ENCODE measurements at places on chromosomes 7 and 10.

- no peak for DNase-seq
Measured at GRCh38 chr7:67496589-67496988, 500.0 kb downstream of the TYW1 start.

DNA sequence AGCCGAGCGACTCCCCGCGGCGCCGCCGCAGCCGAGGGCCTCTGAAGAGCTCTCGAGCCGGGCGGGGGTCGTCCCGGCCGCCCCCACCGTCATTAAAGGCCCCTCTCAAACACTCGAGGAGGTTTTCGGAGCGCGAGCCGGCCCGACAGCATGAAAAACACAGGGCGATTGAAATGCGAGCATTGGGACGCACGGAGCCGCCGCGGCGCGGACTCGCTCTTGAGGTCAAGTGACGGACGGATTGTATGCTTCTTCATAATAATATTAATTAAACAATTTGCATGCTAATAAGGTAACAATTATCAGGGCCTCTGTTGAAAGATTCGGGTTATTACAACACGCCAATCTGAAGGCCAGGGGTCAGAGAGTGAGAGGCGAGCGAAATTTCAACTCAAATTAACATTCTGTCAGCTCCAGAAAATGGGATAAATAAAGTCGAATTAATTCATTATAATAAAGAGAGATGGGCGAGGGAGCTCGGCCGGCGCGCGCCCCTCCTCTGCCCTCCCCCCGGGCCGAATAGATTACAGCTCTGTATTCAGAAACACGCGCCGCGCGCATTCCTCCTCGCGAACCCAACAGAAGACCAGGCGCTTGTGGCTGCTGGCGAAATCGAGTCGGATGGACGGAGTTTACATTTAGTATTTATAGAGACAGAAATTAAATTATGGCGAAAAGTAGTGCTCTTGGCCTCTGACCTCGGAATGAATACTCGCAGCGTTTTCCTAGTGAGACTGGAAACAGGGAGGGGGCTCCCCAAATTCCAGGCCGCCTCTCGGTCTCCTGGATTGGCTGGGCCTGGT, 2.1 kb upstream of the UNCX start:
- DNase-seq = no peak

- no peak for DNase-seq
Measured at GRCh38 chr10:71088054-71088453, 124.3 kb upstream of the UNC5B start.

GRCh38 chr7:100584054-100584682, 1.8 kb downstream of the LRCH4 start:
- no peak for DNase-seq

DNA sequence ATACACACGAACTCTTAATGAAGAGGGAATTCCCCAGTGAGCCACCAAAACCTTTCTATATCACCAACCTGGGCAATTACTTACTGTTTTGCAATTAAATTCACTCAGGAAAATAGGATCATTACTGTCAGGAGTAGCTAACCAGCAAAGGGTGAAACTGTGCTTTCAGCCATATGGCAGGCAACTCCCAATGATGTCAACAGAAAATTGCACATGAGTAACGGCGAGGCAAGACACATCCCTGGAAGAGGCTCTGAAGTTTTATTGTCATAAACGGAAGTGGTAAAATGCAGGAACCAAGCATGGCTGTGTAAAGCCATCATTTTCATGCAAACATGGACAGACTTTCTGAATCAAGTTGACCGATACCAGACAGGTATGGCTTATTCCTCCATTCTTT, 548.9 kb upstream of the AUTS2 start:
- DNase-seq = no peak

- no peak for DNase-seq
Measured at GRCh38 chr10:110547139-110547761, 20.2 kb upstream of the SMC3 start.

DNA sequence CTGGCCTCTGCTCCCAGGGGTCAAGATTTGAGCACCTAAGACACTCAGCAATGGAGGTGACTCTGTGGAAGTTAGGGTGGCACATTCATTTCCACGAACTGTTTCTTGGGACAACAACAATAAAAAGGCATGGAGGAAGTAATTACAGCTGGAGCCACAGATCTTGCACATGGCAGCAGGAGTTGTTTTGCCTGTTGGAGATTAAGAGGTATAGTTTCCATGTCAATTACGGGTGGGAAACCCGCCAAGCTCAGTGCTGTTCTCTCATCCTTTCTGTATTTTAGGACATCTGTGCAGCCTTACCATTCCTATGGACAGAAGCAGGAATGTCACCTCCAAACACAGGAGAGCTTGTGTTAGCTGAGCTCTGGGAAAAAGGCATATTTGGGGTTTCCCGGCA, 201.2 kb downstream of the SNX10 start:
- DNase-seq = no peak

DNA sequence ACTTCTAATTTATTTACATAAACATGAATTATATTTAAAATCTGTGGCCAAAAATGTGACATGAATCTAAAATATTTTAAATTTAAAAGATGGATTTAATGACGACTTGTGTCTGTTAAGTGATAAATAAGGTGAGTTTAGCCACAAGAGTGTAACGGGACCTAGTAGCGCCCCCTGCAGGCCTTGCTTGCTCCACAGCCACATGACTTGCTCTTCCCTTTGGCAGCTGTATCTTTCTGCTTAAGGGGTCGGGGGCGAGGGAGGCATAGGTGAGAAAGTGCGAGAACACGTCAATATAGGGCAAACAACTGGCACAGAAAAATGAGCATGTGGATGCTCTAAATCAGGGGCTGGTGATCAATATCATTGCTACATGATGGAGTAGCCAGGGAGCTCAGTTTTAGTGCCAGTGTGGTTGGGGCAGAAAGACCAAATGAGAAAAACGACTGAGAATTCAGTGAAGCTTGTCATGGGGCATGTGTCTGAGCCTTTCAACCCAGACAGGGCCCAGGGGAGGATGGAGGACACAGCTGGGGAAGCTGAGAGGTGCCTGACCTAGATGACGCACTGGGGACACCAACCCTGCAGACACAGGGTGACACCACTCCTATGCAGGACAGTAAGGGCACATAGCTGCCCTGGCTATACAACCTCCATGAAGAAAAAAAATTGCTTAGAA, 49.8 kb downstream of the PAXIP1 start:
- peak; percentile 79 for DNase-seq

GRCh38 chr7:86975914-86976313, 83.5 kb downstream of the ELAPOR2 start:
- DNase-seq = no peak

GRCh38 chr7:135320268-135320667, 86.6 kb downstream of the STRA8 start:
- DNase-seq = no peak

GRCh38 chr7:128815289-128815942, 14.8 kb upstream of the FLNC start:
- no peak for DNase-seq

DNA sequence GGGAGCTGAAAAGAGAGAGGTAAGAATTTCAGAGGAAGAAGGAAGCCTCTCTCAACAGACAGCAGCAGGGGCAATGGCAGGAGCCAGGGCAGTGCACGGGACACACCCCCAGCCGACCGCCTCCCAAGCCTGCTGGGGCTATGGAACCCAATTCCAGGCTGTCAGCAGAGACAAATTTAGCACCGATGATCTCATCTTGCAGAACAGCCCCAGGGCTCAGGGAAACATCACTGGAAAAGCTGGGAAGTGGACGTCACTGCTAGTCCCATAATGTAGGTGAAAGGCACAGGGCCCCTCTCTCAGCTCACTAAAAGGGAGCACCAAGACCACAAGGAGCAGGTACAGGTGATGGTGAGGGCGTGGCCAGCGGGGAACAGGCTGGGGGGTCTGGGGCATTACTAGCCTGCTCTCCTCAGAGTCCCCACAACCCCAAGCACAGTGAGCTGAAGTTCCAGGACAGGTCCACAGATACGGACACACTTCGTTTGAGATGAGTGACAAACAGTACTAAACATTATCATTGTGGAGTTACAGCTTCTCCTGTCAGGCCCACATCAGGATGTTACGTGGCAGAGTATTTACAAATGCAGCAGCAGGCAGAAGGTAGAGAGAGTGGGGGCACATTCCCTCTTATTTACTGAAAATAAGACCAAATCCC, 103.7 kb downstream of the PLXNA4 start:
- no peak for DNase-seq

DNA sequence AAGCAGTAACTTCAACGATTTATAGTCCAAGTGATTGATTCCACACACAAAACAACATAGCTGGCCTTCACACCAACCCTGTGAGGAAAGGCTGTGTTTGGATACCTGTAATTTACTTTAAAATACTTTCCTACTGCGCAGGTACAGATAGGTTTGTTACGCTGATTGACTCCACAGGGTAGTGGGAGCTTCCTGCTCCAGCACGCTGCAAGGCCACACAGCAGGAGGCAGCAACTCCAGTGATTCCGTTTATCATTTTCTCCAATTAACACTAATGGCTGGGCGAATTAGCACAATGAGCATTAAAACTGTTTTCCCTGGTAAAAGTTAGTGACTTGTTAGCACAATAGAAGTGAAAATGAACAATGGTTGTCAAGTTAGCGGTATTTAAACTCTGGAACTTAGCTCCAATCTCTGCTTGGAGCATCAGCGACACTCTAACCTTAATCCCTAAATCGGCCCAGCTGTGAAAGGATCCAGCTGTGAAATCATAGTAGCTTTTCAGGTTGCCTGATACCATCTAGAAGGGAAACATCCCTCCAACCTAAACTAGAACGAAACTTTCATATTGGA, 959 bp downstream of the DCLRE1C start:
- no peak for DNase-seq

- no peak for DNase-seq
Measured at GRCh38 chr7:121385800-121386179, 10.3 kb downstream of the FAM3C start.

GRCh38 chr10:36109399-36110023, 467.4 kb upstream of the FZD8 start:
- no peak for DNase-seq

GRCh38 chr7:107480932-107481331, 11.1 kb downstream of the GPR22 start:
- no peak for DNase-seq

GRCh38 chr10:79479283-79479909, 32.9 kb upstream of the EIF5AL1 start:
- no peak for DNase-seq

DNA sequence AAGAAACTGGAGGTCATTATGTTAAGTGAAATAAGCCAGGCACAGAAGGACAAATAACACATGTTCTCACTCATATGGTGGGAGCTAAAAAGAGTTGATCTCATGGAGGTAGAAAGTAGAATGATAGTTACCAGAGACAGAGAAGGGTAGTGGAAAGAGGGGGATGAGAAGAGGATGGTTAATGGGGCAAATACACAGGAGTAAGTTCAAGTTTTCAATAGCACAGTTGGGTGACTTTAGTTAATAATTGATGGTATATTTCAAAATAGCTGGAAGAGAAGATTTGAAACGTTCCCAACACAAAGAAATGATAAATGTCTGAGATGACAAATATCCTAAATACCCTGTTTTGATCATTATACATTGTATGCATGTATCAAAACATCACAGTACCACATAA, 261.8 kb downstream of the THSD7A start:
- DNase-seq = no peak

GRCh38 chr10:42984761-42985325, 92.0 kb upstream of the RET start:
- no peak for DNase-seq

DNA sequence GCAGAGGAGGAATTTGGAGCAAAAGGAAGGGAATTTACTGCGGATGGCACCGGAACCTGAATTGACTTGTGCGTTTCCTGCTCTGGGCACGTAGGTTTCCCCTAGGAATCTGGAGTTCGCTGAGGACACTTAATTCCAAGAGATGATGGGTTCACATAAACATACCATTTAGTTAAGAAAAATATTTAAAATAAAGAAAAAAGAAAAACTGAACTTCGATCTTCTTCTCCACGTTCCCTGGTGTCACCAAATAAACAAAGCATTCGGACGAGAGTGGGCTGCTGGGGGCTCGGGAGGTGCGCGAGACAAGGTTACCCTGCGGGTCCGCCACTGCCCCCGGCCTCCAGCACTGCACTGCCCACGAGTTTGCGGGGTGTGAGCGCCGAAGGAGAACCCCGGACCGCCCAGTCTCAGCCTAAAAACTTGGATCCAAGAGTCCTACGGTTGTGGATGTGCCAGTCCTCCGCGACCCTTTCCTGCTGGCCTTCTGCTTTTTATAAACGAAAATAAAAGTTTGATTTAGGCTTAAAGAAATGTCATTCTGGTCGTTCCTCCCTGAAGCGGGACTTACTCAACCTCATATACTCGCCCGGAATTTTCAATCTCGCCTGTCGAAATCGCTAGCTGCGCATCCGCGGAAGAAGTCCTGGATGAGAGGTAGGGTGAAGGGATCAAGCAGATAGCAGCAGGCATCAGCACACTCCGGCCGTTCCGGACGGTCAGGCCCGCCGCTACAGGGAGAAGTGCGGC, 30.3 kb downstream of the SKIDA1 start:
- no peak for DNase-seq

GRCh38 chr7:19589446-19589845, 119.4 kb downstream of the POLR1F start:
- no peak for DNase-seq

DNA sequence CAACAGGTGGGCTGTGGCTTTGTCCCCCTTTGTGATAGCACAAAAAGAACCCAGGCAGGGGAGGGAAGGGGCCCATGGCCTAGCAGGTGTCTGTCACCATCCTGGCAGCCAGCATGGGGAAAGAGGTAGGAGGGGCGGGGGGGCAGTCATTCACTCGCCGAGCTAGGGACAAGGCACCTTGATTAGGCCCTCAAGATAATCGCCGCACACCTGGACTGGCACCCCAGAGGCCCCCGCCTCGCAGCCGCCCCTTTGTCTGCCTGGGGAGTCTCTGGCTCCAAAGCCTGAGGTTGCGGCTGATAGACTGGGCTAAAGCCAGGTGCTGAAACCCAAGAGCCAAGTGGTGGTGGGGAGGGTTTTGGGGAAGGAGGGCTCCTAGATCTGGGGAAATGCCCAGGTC, 151.2 kb upstream of the PCBD1 start:
- no peak for DNase-seq

GRCh38 chr10:127322286-127322685, 125.9 kb upstream of the INSYN2A start:
- no peak for DNase-seq

DNA sequence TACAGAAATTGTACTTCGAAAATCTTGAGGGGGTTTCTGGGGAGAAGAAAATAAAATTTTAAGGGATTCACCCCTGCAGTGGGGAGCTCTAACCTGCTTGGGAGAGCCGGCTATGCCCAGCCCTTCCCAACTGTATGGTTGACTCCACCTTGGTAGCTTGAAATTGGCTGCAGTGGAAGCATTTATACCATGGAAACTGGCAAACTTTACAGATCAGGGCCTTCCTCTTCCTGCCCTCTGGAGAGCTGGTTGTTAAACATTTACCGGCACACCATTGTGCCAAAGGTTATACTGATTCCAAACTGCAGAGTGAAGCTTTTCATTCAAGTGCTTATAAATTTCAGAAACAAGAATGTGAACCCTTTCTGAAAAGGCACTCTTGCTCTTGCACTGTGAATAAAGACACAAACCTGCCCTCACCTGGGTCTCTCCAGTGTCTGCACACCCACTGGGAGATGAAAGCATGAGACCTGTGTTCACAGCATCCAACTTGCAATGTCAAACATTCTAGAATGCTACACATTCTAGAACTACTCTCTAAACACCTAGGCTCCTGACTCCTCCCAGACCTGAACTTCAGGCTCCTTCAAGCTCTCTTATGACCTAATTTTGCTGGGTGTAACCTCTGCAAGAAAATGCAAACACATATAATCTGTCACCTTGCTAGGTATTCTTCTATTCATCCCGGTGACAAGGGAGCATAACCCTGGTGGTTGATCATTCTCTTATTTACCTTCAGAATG, 44.7 kb downstream of the ABLIM1 start:
- no peak for DNase-seq

Data from activated CD4-positive, alpha-beta T cell treated with anti-CD3 and anti-CD28 coated beads, Interleukin-2, amount 50 U/mL, for 48 hours (primary cell).